ENCODE measurements at places on chromosomes 2 and 18. TPM values are rescaled to one million over a fixed set of nuclear protein-coding genes. Genes with fewer than 3 reads are reported as not detected.

The DCAF17 gene
- 11.3 TPM for total RNA-seq

The SERPINB5 gene
- total RNA-seq = 0.55 TPM

The TMEM198 gene
- total RNA-seq = 2.9 TPM

The LYPD6 gene
- total RNA-seq = 0.29 TPM

The IHH gene
- total RNA-seq = 0.69 TPM

The CXCR1 gene
- total RNA-seq = 5.3 TPM

The IGFBP5 gene
- 169 TPM for total RNA-seq

The GPBAR1 gene
- total RNA-seq = 2.6 TPM

The ELOA2 gene
- total RNA-seq = not detected

The SERPINB8 gene
- total RNA-seq = 24.6 TPM

The THADA gene
- total RNA-seq = 32.9 TPM

The NXPH2 gene
- total RNA-seq = not detected

The LRP2 gene
- 36.6 TPM for total RNA-seq

The DNAJC27 gene
- 7.5 TPM for total RNA-seq

The EPHA4 gene
- total RNA-seq = 31.9 TPM

The DCC gene
- 7.1 TPM for total RNA-seq

The RAD51AP2 gene
- not detected for total RNA-seq

The ERFE gene
- not detected for total RNA-seq

The POTEI gene
- not detected for total RNA-seq

The NCKAP5 gene
- total RNA-seq = 40.8 TPM

The GAL3ST2 gene
- total RNA-seq = not detected
